ENCODE measurements at places on chromosomes 12 and 14. TPM values are rescaled to one million over a fixed set of nuclear protein-coding genes. Genes with fewer than 3 reads are reported as not detected.

SLCO1B1 gene
- total RNA-seq, result not detected

SYNDIG1L gene
- total RNA-seq, result not detected

SLC4A8 gene
- 1.1 TPM for total RNA-seq

TMEM119 gene
- not detected for total RNA-seq

AMIGO2 gene
- total RNA-seq, result 32.6 TPM

ARHGDIB gene
- total RNA-seq, result 7.7 TPM

SPTB gene
- total RNA-seq, result 2.1 TPM

POMT2 gene
- total RNA-seq, result 33.0 TPM

PGF gene
- total RNA-seq, result 2.1 TPM

LHX5 gene
- not detected for total RNA-seq
